ENCODE measurements at places on chromosomes 16 and 17.

DNA sequence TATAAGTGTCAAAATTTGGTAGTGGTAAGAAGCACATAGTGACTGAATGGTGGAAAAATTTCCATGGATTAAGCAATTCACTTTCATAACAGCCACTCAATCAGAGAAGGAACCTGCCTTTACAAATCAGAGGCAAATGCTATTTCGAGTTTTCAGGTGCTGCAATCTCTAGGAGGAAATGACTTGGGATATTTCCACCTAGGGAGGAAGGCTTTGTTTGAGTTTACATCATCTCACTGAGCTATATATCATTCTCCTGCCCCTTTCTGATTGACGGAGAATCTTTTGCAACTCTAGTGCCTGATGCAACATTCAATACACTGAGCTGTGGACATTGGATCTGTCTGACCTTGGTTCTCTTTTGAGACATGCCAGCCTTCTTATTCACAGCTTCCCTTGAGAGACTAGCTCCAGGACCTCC, 26.3 kb downstream of the MARCHF10 start:
- no peak for DNase-seq

GRCh38 chr17:6097005-6097279, 26.8 kb downstream of the WSCD1 start:
- DNase-seq: no peak

- no peak for DNase-seq
Observed at GRCh38 chr16:86095906-86096485, 197.0 kb downstream of the IRF8 start.

- no peak for DNase-seq
Observed at GRCh38 chr16:52364500-52364899, 182.4 kb downstream of the TOX3 start.

DNA sequence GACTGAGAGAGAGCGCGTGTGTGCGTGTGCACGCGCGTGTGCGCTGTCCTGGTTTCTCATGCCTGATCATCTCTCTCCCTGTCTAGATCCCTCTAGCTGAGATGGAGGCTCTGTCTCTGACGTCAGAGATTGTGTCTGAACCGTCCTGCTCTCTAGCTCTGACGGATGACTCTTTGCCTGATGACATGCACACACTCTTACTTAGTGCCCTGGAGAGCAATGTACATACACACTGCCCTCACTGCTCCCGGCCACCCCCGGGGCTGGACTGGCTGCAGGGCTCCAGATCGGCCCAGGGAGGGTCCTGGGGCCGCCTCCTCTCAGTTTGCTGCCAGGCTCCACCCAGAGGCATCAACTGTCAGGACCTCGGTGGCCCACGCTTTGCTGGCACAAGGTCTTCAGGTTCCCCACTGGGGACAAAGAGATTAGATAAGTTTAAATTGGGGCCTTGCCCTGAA, 13.1 kb upstream of the ABCC3 start:
- peak; percentile 47 for DNase-seq

- DNase-seq: peak; percentile 85
Observed at GRCh38 chr17:8420041-8420934, 15.4 kb upstream of the NDEL1 start.

- DNase-seq: no peak
Observed at GRCh38 chr16:23453338-23454052, 506 bp upstream of the COG7 start.

- no peak for DNase-seq
Observed at GRCh38 chr17:14269473-14269872, 31.4 kb upstream of the HS3ST3B1 start.

DNA sequence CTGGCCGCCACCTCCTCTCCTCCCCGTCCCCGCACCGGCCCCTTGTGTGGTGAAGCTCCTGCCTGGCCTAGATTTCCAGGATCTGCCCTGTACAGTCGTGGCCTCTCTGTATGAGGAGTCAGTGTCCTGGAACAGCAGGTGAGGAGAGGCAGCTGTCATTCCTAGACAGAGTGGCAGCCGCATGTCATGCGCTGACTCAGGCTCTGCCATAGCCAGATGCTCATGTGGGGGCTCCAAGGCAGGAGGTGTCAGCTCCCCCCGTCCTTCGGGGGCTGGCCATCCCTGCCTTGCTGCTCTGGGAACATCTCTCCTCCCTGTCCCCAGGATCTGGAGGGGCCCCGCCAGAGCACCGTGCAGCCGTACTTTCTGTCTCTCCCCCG, 60.4 kb downstream of the BAIAP2 start:
- DNase-seq: no peak

- no peak for DNase-seq
Observed at GRCh38 chr16:71929048-71929447, 33.7 kb downstream of the IST1 start.

DNA sequence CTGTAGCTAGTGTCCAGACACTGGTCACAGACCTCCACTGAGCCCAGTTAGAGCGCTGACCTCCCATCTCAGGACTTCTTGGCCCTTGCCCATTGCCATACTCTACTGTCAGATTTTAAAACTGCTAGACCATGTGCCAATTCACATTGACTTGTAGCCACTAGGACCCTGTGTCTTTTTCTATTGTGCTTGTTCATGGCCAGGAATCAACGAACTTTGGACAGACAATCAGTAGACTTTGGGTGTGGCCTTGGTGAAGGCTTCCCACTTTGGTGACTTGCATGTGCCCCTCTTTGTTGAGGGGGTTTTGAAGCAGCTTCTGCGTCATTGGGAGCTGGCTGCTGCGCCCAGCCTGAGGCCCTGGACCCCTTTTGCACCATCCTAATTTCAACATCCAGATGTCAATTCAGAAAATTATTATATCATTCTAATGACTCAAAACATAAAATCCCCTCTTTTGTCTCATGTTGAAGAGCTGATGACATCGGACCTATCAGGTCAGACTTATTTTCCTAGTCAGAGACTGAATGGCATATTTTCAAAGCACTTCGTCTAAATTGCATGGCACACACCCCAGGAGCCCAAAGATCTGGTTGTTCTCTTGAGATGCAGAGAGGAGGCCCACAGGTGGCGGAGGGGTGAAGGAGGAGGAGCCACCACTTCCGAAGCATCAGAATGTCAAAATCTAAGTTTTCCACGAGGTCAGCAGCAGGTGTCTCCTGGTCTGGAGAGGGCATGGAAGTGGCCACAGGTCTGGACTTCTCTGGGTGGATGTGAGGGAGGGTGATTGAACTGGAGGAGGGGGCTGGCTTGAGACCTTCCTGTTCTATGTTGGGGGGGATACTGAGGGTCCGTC, 93.4 kb upstream of the CBX4 start:
- DNase-seq: no peak

DNA sequence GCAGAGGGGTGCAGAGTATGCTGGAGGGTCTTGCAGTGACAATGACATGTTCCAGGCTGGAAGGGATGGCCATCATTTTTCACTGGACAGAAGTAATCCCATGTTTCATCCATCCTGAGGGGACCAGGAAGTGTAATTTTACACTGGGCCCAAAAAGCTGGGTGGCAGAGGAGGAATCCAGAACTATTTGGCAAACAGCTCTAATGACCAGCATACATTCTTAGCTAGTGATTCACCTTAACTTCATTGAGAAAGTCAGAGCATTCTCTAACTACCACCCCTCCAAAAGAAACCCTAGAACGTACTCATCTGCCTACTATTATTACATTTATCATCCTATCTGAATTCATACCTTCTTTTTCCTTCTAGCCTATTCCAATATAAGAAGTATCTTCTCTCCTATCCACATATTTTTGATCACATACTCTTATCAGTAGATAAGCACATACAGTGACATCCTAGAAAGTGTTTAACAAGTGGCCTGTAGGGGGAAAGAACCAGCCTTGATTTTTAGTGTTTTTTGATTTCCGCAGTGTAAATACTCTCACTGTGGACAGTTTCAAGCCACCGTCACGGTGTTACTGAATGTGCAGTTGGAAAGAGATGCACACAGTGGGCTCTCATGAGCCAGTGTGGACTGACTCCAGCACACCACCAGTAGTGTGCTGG, 118.1 kb downstream of the FTO start:
- DNase-seq: no peak

- no peak for DNase-seq
Observed at GRCh38 chr17:80388175-80388574, 26.8 kb upstream of the ENDOV start.

GRCh38 chr16:49969091-49970030, 55.7 kb upstream of the CNEP1R1 start:
- no peak for DNase-seq

DNA sequence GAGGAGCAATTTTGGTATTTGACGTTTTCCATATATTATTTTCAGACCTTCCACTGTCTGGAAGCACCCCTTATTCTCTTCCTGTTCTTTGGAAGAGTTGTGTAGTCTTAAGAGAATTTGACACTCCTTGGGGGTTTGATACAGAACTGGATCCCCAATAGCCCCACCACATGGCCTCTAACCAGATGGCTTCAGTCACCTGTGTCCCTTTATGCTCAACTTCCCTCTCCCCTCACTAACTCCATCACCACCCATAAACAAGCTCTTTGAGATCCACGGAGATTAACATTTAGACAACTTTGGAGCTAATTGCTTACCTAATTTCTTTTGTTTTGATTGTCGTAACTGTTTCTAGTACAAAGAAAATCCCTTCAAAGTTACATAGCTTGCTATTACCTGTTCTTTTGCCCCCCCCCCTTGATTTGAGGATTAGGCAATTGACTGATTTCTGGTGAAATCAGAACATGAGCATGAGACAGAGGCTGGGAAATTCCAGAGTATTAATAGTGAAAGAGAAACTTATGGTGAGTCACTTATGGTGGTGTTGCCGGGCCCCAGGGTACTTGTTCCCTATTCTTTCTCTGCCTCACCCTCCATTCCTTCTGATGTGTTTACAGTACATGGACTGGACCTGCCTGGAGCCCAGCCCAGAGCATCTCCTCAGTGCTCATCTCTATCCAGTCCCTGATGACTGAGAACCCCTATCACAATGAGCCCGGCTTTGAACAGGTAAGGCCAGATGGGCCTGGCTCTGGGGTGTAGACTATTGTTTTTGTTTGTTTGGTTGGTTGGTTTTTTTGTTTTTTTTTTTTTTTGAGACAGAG, 7.5 kb downstream of the UBE2Z start:
- DNase-seq: no peak

GRCh38 chr17:10063730-10064241, 134.6 kb downstream of the GAS7 start:
- peak; percentile 63 for DNase-seq

Data from hematopoietic multipotent progenitor cell treated with erythropoietin and hydrocortisone succinate and interleukin-3 and kit ligand, for 4 days (in vitro differentiated cells).